Thymus (tissue), 14 donors: ENCODE measurements at places on chromosomes 6 and 20.
A peak's percentile ranks its signal among the peaks of the same experiment; 100 is the strongest.

- DNase-seq = no peak
Measured at GRCh38 chr6:56156643-56157042, 90.7 kb downstream of the COL21A1 start.

GRCh38 chr20:17374086-17374485 lies 147.2 kb downstream of the PCSK2 start:
- DNase-seq = no peak

DNA sequence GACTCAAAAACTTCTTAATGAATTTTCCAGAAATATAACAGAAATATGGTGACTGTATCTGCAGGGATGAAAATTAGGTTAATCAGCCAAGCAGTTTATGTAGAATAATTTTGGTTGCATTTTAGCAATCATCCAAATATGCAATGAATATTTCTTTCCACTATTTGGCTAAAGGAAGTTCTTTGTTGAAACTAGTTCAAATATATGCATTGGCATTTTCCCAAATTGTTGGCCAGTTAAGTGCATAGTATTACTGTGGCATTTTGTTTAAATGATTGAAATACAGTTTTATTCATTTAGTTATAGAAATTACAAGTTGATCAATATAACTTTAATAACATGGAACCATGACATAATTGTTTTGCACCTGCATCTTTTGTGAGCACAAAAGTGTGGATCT lies 115.5 kb downstream of the DOK5 start:
- no peak for DNase-seq

DNA sequence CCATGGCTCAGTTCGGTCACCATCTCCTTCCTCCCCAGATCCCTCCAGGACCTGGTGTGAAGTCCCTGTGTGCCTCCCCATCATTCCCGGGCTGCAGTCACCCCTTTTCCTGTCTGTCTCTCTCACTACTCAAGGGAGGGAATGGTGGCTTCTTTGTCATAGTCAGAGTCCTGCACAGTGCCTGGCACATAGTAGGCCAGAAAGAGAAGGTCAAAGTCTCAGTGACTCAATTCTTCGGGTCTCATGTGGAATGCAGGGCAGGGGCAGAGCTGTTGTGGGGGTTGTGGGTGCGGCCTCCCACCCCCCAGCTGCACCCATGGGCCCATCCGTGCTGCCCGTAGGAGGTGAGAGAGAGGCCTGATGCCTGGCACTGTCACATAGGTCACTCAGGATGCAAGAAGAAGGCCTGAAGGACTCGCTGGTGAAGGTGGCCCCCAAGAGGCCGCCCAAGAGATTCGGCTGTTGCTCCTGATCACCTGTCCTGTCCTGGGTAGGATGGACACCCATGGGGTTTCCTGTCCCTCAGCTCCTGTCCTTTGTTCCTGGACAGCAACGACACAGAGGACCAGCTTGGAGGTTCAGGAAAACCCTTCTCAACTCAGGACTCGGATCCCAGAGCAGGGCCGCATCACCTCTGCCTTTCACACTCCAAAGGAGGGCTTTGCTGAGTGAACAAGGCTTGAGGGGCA lies 34.1 kb downstream of the RAB44 start:
- DNase-seq = no peak

DNA sequence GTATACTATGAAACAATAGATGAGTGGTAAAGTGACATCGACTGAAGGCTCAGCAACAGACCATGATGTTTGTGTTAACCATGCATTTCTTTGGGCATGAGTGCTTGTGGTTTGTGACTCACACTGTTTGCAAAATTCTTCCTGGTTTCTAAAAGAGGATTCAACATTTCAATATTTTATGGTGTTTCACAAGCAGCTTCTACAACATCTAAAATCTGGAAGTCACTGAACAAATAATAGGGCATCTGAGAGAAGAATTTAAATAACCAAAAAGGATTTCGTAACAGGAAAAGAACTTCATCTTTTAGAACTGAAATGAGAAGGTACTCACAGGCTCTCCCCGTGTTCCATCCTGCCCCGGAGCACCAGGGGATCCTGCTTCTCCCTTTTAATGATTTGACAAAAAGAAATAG lies 146.2 kb downstream of the COL21A1 start:
- DNase-seq = no peak

DNA sequence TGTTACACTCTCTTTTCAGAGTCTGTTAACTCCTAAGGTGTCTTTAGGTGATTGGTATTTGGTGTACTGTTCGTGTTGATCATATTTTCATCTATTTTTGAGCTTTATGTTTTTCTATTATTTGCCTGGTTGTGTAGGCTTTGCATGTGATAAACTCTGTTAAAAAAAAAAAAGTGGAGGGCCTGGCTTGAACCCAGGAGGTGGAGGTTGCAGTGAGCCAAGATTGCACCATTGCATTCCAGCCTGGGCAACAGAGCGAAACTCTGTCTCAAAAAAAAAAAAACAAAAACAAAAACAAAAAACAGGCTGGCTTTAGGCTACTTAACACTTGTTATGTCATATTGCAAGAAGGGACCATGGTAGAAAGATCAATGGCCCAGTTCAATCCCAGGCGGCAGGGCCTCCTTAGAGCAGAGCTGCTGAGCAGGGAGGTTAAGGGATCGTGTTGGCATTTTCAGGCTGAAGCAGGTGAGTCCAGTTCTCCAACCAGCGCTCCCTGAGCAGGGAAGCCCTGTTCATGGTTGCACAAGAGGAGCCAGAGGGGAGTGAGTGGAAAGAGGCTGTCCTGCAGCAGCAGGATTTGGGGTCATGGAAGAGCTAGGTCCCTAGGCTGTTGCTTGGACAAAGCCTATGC lies 8.5 kb downstream of the PYGB start:
- no peak for DNase-seq

DNA sequence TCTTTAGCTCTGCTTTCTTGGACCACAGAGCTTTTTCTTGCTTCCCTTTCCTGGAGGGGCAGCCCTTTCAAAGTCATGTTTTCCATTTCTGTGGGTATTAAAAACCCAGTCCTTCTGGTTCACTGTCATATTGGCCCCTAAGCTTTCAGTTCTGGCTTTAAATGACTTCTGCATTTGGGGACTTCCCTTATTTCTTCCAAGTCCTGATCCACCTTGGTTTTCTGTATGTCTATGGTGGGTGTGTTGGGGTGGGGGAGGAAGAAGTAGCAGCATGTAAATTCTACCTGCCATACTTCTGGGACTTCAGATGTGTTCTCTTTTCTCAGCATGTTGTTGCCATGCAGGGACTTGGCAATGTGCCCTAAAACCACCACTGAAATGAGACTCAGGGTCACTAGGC lies 77.1 kb upstream of the EMILIN3 start:
- no peak for DNase-seq

DNA sequence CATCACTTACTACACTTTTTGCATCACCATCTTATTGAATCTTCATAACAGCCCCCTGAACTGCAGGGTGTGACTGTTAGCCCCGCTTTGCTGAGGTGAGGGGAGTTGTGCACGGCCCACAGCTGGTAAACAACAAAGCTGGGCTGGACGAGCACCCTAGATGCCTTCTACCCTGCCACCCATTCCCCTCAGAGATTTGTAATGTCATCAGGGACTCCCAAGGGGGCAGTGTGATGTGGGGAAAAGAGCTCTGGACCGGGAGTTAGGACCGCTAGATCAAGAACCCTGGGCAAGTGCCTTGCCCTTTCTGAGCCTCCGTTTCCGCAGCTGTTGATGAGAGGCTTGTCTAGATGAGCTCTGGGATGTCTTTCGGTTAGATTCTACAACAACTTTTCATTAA lies 20.9 kb downstream of the PKIG start:
- DNase-seq = no peak

DNA sequence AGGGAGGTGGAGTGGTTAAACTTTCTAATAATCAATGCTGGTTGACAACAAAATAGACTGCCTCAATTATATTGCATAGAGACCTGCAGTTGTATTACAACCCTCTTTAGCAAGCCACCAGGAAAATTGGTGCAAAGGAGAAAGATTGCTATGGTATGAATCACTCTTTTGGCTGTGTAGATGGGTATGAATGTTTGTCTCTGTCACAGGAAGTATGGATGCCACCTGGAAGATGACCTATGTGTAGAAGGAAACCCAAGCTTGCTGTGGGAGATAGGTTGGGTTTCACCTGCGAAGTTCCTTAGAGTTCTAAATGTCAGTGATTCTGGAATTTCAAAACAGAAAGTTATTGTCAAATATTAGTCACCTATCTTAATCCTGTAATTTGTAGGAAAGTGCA lies 134.6 kb downstream of the SOBP start:
- DNase-seq = no peak

- DNase-seq = no peak
Measured at GRCh38 chr6:169215201-169215681, 38.4 kb downstream of the THBS2 start.

DNA sequence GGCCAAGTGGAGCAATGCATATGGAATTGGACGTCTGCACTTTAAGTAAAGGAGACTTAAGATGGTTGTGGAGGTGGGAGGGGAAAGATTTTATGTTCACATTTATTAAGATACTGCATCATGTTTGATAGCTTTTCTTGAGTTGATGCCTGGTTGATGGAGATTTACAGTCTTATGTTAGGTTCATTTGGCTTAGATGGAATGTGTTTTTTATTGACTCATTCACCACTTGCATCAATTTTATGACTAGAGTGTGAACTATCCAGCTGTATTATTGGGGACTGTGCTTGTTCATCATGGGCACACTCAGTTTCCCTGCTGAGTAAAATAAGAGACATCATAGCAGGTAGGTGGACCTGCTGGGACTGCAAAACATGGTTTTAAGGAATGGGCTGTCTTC lies 91.2 kb upstream of the SCP2D1 start:
- DNase-seq = no peak

DNA sequence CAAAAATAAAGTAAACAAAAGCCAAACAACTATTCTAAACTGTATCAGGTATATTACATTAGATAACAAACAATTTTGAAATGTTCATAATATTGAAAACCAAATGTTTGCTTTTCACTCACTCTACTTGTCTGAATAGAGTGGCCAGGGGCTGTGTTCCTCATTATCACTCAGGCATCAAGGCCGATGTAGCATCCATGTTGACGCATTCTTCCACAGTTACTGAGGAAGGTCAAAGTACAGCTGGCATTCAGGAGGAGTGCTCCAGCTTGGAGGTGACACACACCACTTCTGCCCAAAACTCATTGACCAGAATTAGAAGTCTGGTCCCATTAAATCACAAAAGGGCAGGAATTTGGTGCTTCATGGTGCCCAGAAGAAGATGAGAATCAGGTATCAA lies 137.6 kb upstream of the MANEA start:
- no peak for DNase-seq

DNA sequence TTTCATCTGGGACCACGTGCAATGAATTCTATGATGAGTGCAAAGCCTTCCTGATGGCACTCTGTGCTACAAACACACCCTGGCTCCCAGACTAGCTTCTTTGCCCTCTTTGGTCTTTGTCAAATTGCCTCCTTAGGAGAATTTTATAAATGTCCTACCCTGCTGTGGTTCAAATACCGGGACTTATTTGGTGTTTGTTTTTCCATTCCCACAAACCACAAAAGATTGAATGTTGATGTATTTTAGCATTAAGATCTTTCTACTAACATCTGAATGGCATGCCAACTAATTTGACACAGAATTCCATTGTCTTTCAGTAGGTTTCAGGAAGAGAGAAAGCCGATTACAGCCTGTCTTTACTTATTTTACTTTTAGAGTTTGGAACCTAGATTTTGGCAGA lies 424.2 kb upstream of the SLC35B3 start:
- DNase-seq = no peak

DNA sequence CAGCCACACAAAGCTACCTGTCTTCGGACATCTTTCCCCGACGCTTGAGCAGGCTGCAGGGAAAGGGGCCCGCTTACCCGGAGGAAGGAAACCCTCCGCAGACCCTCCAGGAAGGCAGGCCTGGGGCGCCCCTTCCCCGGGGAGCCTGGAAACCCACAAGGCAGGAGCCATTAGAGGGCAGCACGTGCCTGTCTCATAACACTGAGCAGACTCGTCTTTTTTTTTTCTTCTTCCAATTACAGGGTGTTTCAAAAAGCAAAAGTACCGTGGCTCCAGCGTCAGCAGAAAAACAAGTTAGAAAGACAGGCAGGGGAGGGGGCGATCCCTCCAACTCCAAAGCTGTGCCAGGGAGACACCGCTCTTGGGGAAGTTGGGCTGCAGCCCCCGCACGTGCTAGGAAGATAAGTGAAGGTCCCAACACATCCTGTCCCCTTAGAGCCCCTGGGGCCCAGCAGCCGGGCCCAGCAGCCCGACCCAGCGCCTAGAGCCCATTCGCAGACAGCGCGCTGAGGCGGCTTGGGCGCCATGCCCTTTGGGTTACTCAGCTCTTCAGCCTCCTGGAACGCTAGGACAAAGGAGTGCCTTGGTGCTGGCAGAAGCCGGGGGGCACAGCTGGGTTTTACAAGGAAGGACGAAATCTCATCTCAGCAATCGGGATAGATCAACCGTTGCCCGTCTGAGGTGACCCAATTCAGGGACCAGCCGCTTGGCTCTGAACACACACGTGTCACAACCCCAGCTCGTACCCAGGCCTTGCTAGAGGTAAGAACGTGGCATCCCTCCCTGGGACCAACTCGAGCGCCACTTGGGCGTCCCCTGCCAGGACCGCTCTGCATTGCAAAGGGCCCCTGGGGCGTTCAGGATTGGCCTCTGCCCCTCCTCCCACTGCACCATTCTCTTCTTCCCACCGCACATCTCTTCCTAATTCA lies 136.3 kb downstream of the LY86 start:
- peak; percentile 90 for DNase-seq

GRCh38 chr6:14593286-14593685 lies 475.7 kb downstream of the CD83 start:
- no peak for DNase-seq

DNA sequence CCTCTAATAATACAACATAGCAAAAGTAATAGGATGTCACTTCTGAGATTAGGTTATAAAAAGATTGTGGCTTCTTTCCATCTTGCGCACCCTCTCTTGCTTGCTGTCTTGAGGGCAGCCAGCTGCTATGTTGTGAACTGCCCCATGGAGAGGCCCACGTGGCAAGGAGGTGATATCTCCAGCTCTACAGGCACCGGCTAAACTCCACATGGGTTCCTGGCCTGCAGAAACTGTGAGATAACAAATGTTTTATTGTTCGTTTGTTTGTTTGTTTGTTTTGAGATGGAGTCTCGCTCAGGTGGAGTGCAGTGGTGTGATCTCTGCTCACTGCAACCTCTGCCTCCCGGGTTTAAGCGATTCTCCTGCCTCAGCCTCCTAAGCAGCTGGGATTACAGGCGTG lies 38.0 kb downstream of the CD40 start:
- no peak for DNase-seq

DNA sequence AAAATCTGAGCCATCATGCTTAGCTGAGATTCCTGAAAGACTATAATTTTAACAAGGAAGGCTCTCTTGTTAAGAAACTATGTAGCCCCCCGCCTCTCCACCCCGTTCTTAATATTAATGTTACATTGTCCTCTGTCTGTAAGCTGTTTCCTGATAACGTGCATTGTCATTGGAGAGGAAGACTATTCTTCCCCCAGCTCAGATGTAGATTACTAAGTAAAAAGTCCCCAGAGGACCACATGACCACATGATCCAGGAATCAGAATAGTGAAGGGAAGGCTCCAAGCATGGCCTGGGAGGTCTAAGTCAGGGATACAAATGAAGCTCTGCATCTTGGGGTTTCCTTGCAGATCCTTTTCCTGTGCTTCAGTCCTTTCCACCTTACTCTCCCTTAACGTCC lies 106.4 kb downstream of the JARID2 start:
- no peak for DNase-seq
